Fibroblast of skin of left biceps (primary cell): ENCODE measurements at places on chromosomes 3 and 15.

DNA sequence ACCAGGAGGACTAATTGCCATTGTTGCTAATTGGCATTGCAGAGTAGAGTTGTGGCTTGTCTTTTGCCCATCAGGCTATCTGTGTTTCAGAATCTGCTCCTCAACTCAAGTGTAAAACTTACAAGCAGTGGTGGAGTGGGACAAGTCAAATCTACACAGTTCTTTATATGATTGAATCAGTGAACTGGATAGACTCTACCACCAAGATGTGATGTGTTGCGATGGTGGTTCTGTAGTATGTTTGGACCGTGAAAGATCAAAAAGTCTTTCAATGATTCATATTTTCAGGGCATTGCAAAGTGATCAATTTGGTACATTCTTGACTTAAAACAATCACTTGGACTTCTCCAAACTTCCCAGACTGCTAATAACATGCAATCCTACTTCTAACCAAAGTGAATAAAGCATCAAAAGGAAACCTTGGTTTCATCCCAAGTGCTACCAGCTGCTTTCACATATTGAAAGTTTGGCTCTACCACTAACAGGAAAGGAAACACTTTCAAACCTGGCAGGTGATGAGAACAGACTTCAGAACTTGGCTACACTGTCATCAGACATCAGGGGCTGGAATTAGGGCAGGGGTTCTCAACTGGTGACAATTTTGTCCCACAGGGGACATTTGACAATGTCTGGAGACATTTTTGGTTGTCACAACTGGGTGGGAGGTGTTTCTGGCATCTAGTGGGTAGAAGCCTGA is 844.7 kb upstream of the CFAP20DC start:
- no peak for DNase-seq

DNA sequence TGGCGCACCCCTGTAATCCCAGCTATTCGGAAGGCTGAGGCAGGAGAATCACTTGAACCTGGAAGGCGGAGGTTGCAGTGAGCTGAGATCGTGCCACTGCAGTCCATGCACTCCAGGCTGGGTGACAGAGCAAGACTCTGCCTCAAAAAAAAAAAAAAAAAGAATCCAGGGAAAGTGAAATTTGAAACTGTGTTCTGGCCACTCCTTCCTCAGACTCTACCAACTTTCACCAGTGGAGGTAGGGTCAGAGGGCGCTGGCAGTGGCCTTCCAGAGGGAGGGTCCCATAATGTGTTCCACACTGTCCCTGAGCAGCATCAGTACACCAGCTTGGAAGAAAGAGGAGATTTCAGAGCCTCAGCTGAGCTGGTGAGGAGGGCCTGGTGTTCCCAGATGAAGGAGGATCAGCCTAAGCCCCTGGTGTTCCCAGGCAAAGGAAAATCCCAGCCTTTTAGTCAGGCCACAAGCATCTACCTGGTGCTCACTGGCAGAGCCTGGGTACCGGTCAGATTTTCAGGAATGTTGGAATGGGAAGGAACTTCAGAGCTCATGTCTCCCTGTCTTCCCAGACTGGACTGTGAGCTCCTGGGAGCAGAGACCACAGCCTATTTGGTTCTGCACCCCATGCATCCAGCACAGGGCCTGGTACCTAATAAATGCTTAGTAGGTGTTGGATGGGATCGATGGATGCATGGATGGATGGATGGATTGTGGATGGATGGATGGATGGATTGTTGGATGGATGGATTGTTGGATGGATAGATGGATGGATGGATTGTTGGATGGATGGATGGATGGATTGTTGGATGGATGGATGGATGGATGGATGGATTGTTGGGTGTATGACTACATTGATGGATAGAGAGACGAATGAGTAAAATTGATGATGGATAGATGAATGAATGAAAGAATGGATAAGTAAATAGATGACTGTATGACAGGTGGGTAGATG is 117.9 kb downstream of the CORO2B start:
- no peak for DNase-seq

DNA sequence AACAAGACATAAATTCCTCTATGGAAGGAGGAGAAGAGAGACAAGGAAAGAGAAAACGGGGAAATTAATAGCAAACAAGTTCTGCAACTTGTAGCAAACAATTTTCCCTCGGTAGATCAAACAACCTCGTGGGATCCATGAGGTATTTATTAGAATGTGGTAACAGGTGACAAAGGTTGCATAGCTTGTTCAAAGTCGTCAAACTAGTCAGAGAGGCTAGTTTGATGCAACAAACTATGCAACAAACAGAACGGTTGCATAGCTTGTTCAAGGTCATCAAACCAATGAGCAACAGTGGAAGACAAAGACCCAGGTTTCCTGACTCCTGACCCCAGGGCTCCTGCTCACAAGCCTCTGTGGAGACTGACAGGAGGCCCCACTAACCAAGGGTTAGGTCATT is 20.7 kb downstream of the MB21D2 start:
- DNase-seq = no peak

DNA sequence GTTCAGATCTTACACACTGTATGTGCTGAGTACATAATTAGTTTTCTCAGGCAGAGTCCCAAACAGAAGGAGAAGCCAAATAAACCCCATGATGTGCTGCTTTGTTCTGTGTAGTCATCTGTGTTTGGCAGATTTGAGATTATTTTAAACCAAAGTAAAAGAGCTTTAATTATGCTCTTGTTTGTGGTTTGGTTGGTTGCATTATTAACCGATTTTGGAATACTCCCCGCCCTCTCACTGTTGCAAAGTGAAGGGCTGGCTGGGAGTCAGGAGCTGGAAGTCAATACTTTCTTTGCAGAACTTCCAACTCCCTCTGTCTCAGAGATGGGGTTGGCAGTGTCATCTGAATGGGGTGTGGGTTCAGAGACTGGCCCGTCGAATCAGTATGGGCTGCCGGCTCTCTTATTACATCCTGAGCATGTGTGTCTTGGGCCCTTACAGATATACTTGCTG is 34.4 kb downstream of the SLCO3A1 start:
- no peak for DNase-seq

DNA sequence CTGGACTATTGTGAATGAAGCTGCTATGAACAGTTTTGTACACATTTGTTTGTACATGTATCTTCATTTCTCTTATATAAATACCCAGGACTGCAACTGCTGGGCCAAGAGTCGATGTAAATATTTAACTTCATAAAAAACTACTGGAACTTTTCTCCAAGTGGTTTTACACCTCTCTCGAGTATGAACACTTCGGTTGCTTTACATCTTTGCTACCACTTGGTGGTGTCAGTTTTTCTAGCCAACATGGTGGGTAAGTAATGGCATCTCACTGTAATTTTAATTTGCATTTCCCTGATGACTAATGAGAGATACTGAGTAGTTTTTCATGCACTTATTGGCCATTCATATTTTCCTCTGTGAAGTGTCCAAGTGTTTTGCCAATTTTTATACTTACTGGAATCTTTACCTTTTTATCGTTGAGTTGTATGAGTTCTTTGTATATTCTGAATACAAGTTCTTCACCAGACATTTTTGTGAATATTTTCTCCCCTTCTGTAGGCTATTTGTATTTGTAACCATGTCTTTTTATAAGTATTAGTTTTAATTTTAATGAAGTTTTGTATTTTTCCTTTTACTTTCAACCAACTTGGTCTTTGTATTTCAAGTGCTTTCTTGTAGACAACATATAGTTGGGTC is 44.4 kb downstream of the PCOLCE2 start:
- DNase-seq = no peak

GRCh38 chr3:127408022-127408683 is 120.3 kb upstream of the PRR20G start:
- DNase-seq = no peak
